Adipose tissue (tissue), 3 donors: ENCODE measurements at places on chromosomes 5 and 9. TPM values are rescaled to one million over a fixed set of nuclear protein-coding genes. Genes with fewer than 3 reads are reported as not detected.

The F2RL1 gene
- polyA plus RNA-seq: 10.4 TPM

The IL3 gene
- not detected for polyA plus RNA-seq

The SLC35D2 gene
- 10.5 TPM for polyA plus RNA-seq

The ABL1 gene
- polyA plus RNA-seq: 75.0 TPM

The MROH2B gene
- polyA plus RNA-seq: not detected

The CMYA5 gene
- 0.61 TPM for polyA plus RNA-seq

The PTPN3 gene
- 2.2 TPM for polyA plus RNA-seq

The TSPAN17 gene
- polyA plus RNA-seq: 16.2 TPM

The JMY gene
- 2.9 TPM for polyA plus RNA-seq

The PCDHB2 gene
- 0.74 TPM for polyA plus RNA-seq

The RGP1 gene
- polyA plus RNA-seq: 16.0 TPM

The MYOZ3 gene
- polyA plus RNA-seq: 0.24 TPM

The IQGAP2 gene
- 5.6 TPM for polyA plus RNA-seq

The ADGRD2 gene
- polyA plus RNA-seq: not detected

The PTGES gene
- 25.8 TPM for polyA plus RNA-seq

The SLC36A2 gene
- 0.10 TPM for polyA plus RNA-seq

The LRRTM2 gene
- polyA plus RNA-seq: 0.11 TPM

The ABO gene
- 1.7 TPM for polyA plus RNA-seq

The CACFD1 gene
- 17.3 TPM for polyA plus RNA-seq

The AMBP gene
- polyA plus RNA-seq: 0.16 TPM

The FAM219A gene
- polyA plus RNA-seq: 14.5 TPM

The FYB1 gene
- polyA plus RNA-seq: 12.1 TPM

The GCNT4 gene
- 0.34 TPM for polyA plus RNA-seq

The ICE1 gene
- polyA plus RNA-seq: 4.4 TPM

The HSD17B4 gene
- 292 TPM for polyA plus RNA-seq

The CORO2A gene
- polyA plus RNA-seq: 0.36 TPM

The WDR31 gene
- 1.5 TPM for polyA plus RNA-seq

The ANXA2R gene
- 1.1 TPM for polyA plus RNA-seq

The GPR150 gene
- polyA plus RNA-seq: 0.25 TPM

The MAMDC2 gene
- polyA plus RNA-seq: 3.2 TPM

The NUTM2G gene
- not detected for polyA plus RNA-seq

The ABCA1 gene
- 14.4 TPM for polyA plus RNA-seq

The CATSPER3 gene
- 0.58 TPM for polyA plus RNA-seq

The NFIB gene
- 32.3 TPM for polyA plus RNA-seq

The SPATA31D4 gene
- not detected for polyA plus RNA-seq

The NEUROG1 gene
- not detected for polyA plus RNA-seq

The ST8SIA4 gene
- polyA plus RNA-seq: 2.7 TPM

The PPP3R2 gene
- not detected for polyA plus RNA-seq

The IL4 gene
- not detected for polyA plus RNA-seq

The FCN2 gene
- 3.1 TPM for polyA plus RNA-seq

The RETREG1 gene
- 12.6 TPM for polyA plus RNA-seq

The GPR151 gene
- polyA plus RNA-seq: not detected

The KIF12 gene
- polyA plus RNA-seq: 1.0 TPM

The TLR4 gene
- polyA plus RNA-seq: 1.3 TPM

The HEMGN gene
- polyA plus RNA-seq: 0.03 TPM
